ENCODE measurements at places on chromosomes 6 and 20. TPM values are rescaled to one million over a fixed set of nuclear protein-coding genes. Genes with fewer than 3 reads are reported as not detected.

- no peak for DNase-seq
These were observed 191.2 kb upstream of the GMDS start for GRCh38 chr6:2436410-2437154.

GRCh38 chr6:75285283-75285639, 669 bp upstream of the TMEM30A start:
- no peak for DNase-seq

SLC17A1 gene
- polyA plus RNA-seq: 0.08 TPM

- DNase-seq: no peak
These were observed 116.6 kb downstream of the QKI start for GRCh38 chr6:163531122-163531521.

LY6G6F gene
- polyA plus RNA-seq: 1.2 TPM

NKAPL gene
- polyA plus RNA-seq: 1.1 TPM

All from right lung (tissue), 10 donors.